Neural progenitor cell (in vitro differentiated cells): ENCODE measurements at places on chromosomes 11 and 22. TPM values are rescaled to one million over a fixed set of nuclear protein-coding genes. Genes with fewer than 3 reads are reported as not detected.
A peak's percentile ranks its signal among the peaks of the same experiment; 100 is the strongest.

- no peaks in the 10 kb centered on the region for H3K36me3 ChIP-seq
- H3K27me3 ChIP-seq = peaks cover 31% of the 10 kb centered on the region
- peaks cover 13% of the 10 kb centered on the region for H3K4me1 ChIP-seq
- H3K27ac ChIP-seq = no peak overlapping the region
- H3K4me3 ChIP-seq = no peak overlapping the region
These were observed 5.9 kb upstream of the CSF2RB start for GRCh38 chr22:36907253-36908195.

DNA sequence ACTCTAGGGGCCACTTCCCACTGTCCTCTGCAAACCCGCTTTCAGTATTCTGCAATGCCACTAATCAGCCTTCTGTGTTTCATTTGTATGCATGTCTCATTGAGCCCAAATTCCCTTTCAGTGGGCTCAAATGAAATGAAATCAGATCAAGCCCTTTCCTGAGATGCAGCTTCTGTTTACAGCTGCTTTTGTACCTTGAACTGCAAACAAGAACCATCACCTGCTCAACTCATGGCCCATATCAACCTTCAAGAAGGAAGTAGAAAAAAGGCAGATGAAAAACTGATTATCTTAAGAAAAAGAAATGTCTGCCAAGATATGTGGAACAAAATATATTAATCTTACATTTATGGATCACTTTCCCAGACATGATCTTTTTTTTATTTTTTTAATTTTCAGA lies 141.1 kb upstream of the ARHGAP42 start:
- peak; percentile 5 for DNase-seq
- no peak overlapping the region for H3K4me3 ChIP-seq
- no peaks in the 10 kb centered on the region for H3K36me3 ChIP-seq
- H3K4me1 ChIP-seq = no peaks in the 10 kb centered on the region
- no peak overlapping the region for H3K27ac ChIP-seq

DNA sequence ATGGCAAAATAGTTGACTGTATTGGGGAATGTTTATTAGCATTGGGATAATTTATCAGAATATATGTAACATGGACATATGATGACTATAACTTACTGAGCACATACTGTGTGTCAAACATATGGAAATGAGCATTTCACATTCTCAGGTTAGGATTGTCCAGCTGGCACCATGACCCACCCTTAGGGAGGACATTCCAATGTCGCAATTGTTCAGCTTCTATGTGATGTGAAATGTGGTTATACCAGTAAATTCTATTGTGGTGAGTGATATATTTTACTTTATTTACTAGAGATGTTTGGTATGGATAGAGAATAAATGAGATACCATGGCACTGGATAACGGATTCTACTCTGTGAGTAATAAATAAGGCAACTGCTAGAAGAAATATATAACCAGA lies 50.4 kb downstream of the OR4A47 start:
- H3K27ac ChIP-seq = no peak overlapping the region
- no peak overlapping the region for H3K4me3 ChIP-seq
- H3K4me1 ChIP-seq = no peaks in the 10 kb centered on the region
- no peaks in the 10 kb centered on the region for H3K27me3 ChIP-seq

GRCh38 chr11:15258433-15259165 lies 143.9 kb downstream of the INSC start:
- H3K4me3 ChIP-seq = no peak overlapping the region
- peaks cover 13% of the 10 kb centered on the region for H3K4me1 ChIP-seq
- H3K36me3 ChIP-seq = no peaks in the 10 kb centered on the region
- H3K27me3 ChIP-seq = no peaks in the 10 kb centered on the region
- H3K27ac ChIP-seq = no peak overlapping the region

GRCh38 chr22:48579928-48580309 lies 1247.8 kb downstream of the BRD1 start:
- no peaks in the 10 kb centered on the region for H3K36me3 ChIP-seq
- H3K4me1 ChIP-seq = peaks cover 36% of the 10 kb centered on the region
- H3K27ac ChIP-seq = peak overlapping the region; percentile 75
- H3K4me3 ChIP-seq = no peak overlapping the region
- no peak for DNase-seq
- no peaks in the 10 kb centered on the region for H3K27me3 ChIP-seq

DNA sequence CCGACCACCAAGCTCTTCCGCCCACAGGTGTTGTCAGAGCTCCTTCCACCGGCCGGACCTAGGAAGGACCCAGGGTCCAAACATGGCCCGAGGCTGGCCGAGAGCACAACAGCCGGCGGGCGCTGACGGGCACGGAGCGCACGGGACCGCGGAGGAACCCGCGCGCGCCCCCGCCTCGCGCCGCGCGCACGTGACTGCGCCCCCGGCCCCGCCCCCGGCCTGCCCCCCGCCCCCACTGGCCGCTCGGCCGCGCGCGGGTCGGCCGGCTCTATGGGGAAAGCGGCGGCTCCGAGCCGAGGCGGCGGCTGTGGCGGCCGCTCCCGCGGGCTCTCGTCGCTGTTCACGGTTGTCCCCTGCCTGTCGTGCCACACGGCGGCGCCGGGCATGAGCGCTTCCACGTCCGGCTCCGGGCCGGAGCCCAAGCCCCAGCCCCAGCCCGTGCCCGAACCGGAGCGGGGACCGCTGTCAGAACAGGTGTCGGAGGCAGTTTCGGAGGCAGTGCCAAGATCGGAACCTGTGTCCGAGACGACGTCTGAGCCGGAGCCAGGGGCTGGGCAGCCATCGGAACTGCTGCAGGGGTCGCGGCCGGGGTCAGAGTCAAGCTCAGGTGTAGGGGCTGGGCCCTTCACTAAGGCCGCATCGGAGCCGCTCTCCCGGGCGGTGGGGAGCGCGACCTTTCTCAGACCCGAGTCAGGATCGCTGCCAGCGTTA lies at the start of gene OSBP2:
Gene OSBP2, plus strand, starts transcription at position 235 of the 711 bp plus-strand sequence. Its CDS starts 36 bp downstream, at position 271.
- H3K4me3 ChIP-seq = peak within 1 kb of the TSS; percentile 63
- H3K27me3 ChIP-seq = peaks cover 48% of the 10 kb centered on the region
- H3K4me1 ChIP-seq = no peaks in the 10 kb centered on the region
- no peak within 1 kb of the TSS for H3K27ac ChIP-seq

- H3K4me1 ChIP-seq = peaks cover 8% of the 10 kb centered on the region
- H3K4me3 ChIP-seq = no peak overlapping the region
- H3K27me3 ChIP-seq = no peaks in the 10 kb centered on the region
These were observed 2.7 kb downstream of the P2RY6 start for GRCh38 chr11:73274722-73275380.

GRCh38 chr22:36423461-36424404 lies 36.0 kb upstream of the MYH9 start:
- no peaks in the 10 kb centered on the region for H3K36me3 ChIP-seq
- DNase-seq = no peak
- H3K4me1 ChIP-seq = peaks cover 14% of the 10 kb centered on the region
- H3K4me3 ChIP-seq = no peak overlapping the region
- no peaks in the 10 kb centered on the region for H3K27me3 ChIP-seq

The SEPTIN3 gene
- total RNA-seq = 12.8 and 20.5 TPM in 2 replicates

The KDM4E gene
- not detected in 2 replicates for total RNA-seq

The C22orf39 gene
- 49.5 and 57.0 TPM in 2 replicates for total RNA-seq

The MMP11 gene
- total RNA-seq = 4.1 and 13.7 TPM in 2 replicates
